ENCODE measurements at places on chromosomes 5 and 9. TPM values are rescaled to one million over a fixed set of nuclear protein-coding genes. Genes with fewer than 3 reads are reported as not detected.

- H3K4me3 ChIP-seq = no peak overlapping the region
- no peak for DNase-seq
- no peaks in the 10 kb centered on the region for H3K4me1 ChIP-seq
- H3K36me3 ChIP-seq = no peaks in the 10 kb centered on the region
- peaks cover 47% of the 10 kb centered on the region for H3K27me3 ChIP-seq
These were observed 100.5 kb downstream of the TMEM174 start for GRCh38 chr5:73273379-73274050.

DNA sequence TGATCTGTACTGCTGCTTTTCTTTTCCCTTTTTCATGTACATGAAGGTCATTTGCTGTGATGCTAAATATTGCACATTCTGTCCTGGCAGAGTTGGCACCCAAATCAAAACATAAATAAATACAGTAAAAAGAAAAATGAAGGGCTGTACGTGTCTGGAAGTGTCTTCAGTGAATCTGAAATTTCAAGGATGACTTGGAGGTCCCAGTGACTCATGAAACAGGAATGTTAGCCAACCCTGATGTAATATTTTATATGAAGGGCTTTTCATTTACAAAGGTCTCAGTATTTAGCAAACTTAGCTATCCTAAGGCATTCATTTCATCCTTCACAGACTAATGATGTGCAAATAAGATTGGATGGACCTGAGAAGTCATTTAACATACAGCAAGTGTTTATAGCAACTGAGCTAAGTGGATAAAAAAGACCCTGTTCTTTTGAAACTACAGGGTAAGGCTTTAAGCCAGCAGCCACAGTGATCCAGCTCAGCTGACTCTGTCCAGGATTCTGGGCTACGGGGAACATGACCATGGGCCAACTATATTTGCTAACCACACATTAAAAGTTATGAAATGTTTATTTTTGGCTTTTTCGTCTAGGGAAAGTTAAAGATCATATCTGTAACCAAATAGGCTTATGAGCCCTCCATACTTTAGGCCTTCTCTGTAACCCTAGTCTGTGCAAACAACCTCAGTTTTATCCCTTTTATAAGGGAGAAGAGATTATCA, 104.0 kb upstream of the DMRTA1 start:
- H3K27ac ChIP-seq = no peak overlapping the region
- no peak for DNase-seq
- no peaks in the 10 kb centered on the region for H3K4me1 ChIP-seq
- no peaks in the 10 kb centered on the region for H3K27me3 ChIP-seq
- no peak overlapping the region for H3K4me3 ChIP-seq

GRCh38 chr9:130780865-130781504, 54.1 kb upstream of the ABL1 start:
- H3K4me3 ChIP-seq = no peak overlapping the region
- H3K4me1 ChIP-seq = peaks cover 33% of the 10 kb centered on the region
- H3K36me3 ChIP-seq = no peaks in the 10 kb centered on the region
- peak; percentile 55 for DNase-seq

- H3K36me3 ChIP-seq = no peaks in the 10 kb centered on the region
- no peak overlapping the region for H3K4me3 ChIP-seq
- no peak overlapping the region for H3K27ac ChIP-seq
These were observed 15.7 kb upstream of the FNIP1 start for GRCh38 chr5:131812371-131813160.

GRCh38 chr5:53900677-53901076, 340.2 kb downstream of the NDUFS4 start:
- no peak overlapping the region for H3K4me3 ChIP-seq
- DNase-seq = no peak
- H3K27me3 ChIP-seq = no peaks in the 10 kb centered on the region
- no peaks in the 10 kb centered on the region for H3K4me1 ChIP-seq

- H3K4me3 ChIP-seq = no peak overlapping the region
- DNase-seq = no peak
- no peaks in the 10 kb centered on the region for H3K36me3 ChIP-seq
- H3K4me1 ChIP-seq = no peaks in the 10 kb centered on the region
These were observed 755.3 kb downstream of the TLE1 start for GRCh38 chr9:80934095-80934494.

GRCh38 chr9:112315331-112316257, 17.8 kb downstream of the PTBP3 start:
- no peak overlapping the region for H3K27ac ChIP-seq
- no peak for DNase-seq
- no peaks in the 10 kb centered on the region for H3K27me3 ChIP-seq

GRCh38 chr9:78368236-78368635, 71.3 kb downstream of the PSAT1 start:
- no peak overlapping the region for H3K4me3 ChIP-seq
- H3K27ac ChIP-seq = no peak overlapping the region
- H3K27me3 ChIP-seq = peaks cover 22% of the 10 kb centered on the region
- DNase-seq = no peak
- peaks cover 3% of the 10 kb centered on the region for H3K4me1 ChIP-seq
- no peaks in the 10 kb centered on the region for H3K36me3 ChIP-seq

- no peaks in the 10 kb centered on the region for H3K36me3 ChIP-seq
- H3K4me3 ChIP-seq = no peak overlapping the region
- no peak overlapping the region for H3K27ac ChIP-seq
- no peaks in the 10 kb centered on the region for H3K4me1 ChIP-seq
- no peak for DNase-seq
These were observed 108.4 kb downstream of the ALDH1A1 start for GRCh38 chr9:72844440-72844768.

- H3K4me1 ChIP-seq = peaks cover 26% of the 10 kb centered on the region
- H3K27ac ChIP-seq = no peak overlapping the region
- H3K36me3 ChIP-seq = no peaks in the 10 kb centered on the region
- no peak for DNase-seq
- H3K27me3 ChIP-seq = no peaks in the 10 kb centered on the region
These were observed 110.7 kb downstream of the RPS23 start for GRCh38 chr5:82167372-82167935.

DNA sequence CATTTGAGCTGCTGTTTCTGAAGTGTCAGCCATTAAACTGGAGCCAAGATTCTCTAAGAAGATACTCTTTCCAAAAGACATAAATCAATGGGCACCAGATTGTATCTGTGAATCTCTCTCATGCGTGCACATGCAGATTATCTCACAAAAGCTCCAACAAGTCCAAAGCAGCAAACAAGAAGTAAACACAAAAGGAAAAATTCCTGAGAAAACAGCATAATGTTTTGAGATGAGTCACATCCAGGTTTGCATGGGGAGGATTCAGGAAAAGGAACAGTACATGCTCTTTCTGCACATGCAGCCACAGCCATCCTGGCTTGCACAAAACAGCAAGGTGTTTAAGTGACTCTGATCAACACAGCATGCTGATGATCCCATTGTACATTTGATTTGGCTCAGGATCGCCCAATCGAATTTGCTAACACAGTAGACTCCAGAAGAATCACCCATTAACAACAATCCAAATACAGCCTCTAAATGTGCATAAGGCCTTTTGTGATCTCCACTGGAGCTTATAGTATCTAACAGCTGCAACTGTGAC, 143.1 kb downstream of the ELAVL2 start:
- H3K36me3 ChIP-seq = no peaks in the 10 kb centered on the region
- H3K4me1 ChIP-seq = no peaks in the 10 kb centered on the region
- H3K27ac ChIP-seq = no peak overlapping the region
- no peak for DNase-seq

DNA sequence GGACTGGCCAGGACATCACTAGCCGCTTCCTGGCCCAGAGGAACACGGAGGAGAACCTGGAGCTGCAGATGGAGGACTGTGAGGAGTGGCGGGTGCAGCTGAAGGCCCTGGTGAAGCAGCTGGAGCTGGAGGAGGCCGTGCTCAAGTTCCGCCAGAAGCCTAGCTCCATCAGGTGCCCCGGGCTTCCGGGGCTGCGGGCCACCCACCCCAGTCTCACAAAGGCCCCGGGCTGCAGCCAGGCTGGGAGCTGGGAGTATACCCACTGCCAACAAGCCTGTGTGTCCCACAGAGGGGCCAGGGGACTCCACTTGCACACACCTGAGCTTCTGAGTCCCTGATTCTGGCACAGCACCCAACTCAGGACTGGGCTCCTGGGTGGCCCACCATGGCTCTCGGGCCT, 1.7 kb upstream of the RABL6 start:
- DNase-seq = no peak
- H3K27me3 ChIP-seq = peaks cover 15% of the 10 kb centered on the region
- no peak overlapping the region for H3K27ac ChIP-seq

- H3K27me3 ChIP-seq = no peaks in the 10 kb centered on the region
- H3K36me3 ChIP-seq = no peaks in the 10 kb centered on the region
- H3K4me1 ChIP-seq = no peaks in the 10 kb centered on the region
- H3K4me3 ChIP-seq = no peak overlapping the region
- no peak for DNase-seq
- H3K27ac ChIP-seq = no peak overlapping the region
These were observed 339.2 kb downstream of the PRR16 start for GRCh38 chr5:120803282-120803681.

- peak overlapping the region; percentile 29 for H3K27ac ChIP-seq
- no peak overlapping the region for H3K4me3 ChIP-seq
- DNase-seq = no peak
- H3K4me1 ChIP-seq = peaks cover 16% of the 10 kb centered on the region
- no peaks in the 10 kb centered on the region for H3K27me3 ChIP-seq
These were observed 17.8 kb downstream of the NUDT2 start for GRCh38 chr9:34346873-34347799.

DNA sequence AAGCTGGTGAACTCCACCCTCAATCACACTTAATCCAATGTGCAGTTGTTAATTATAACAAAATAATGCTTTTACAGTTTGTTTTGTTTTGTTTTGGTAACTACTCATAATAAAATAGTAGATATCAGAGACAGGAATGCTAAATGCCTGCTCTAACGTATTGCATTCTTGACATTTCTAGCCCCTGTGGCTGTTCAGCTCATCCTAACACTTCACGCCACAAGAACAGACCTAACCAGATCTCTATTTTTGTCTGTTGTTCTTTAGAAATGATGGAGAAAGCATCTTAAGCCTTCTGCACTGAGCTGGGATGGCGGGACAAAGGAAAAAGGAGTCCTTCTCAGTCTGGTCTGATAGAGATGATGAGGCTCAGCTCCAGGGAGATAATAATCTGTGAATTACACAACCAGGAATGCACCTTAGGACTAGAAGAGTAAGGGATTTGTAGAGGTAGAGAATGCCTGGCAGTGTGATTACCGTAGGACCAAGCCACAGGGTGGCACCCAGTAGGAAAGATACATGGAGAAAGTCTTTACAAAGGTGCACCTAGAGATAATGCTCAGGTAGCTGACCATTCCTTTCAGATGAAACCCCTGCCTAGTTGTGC, 628.8 kb downstream of the PDE4D start:
- no peaks in the 10 kb centered on the region for H3K27me3 ChIP-seq
- peak overlapping the region; percentile 73 for H3K27ac ChIP-seq
- no peak for DNase-seq
- no peak overlapping the region for H3K4me3 ChIP-seq

GRCh38 chr9:71383308-71383940, 262.0 kb upstream of the TRPM3 start:
- H3K27me3 ChIP-seq = no peaks in the 10 kb centered on the region
- no peak overlapping the region for H3K27ac ChIP-seq
- H3K4me3 ChIP-seq = no peak overlapping the region
- no peaks in the 10 kb centered on the region for H3K4me1 ChIP-seq
- H3K36me3 ChIP-seq = no peaks in the 10 kb centered on the region

DNA sequence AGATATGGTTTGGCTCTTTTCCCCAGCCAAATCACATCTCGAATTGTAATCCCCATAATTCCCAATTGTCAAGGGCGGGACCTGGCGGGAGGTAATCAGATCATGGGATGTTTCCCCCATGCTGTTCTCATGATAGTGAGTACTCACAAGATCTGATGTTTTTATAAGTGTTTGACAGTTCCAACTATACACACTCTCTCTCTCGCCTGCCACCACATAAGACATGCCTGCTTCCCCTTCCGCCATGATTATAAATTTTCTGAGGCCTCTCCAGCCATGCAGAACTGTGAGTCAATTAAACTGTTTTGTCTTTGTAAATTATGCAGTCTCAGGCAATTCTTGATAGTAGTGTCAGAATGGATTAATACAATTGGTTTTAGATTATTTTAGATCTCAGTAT, 475.7 kb upstream of the CYLC2 start:
- no peaks in the 10 kb centered on the region for H3K4me1 ChIP-seq
- H3K36me3 ChIP-seq = no peaks in the 10 kb centered on the region
- H3K27ac ChIP-seq = no peak overlapping the region
- DNase-seq = no peak

GRCh38 chr9:92724528-92725265, 39.9 kb downstream of the BICD2 start:
- H3K4me3 ChIP-seq = no peak overlapping the region
- H3K27me3 ChIP-seq = no peaks in the 10 kb centered on the region
- H3K4me1 ChIP-seq = no peaks in the 10 kb centered on the region
- no peak for DNase-seq
- H3K36me3 ChIP-seq = no peaks in the 10 kb centered on the region
- H3K27ac ChIP-seq = no peak overlapping the region

- no peak overlapping the region for H3K27ac ChIP-seq
- no peak for DNase-seq
- H3K36me3 ChIP-seq = no peaks in the 10 kb centered on the region
- no peak overlapping the region for H3K4me3 ChIP-seq
These were observed 20.3 kb downstream of the CTSL start for GRCh38 chr9:87746186-87746585.

GRCh38 chr9:80030801-80031200, 459.0 kb downstream of the TLE4 start:
- no peak overlapping the region for H3K4me3 ChIP-seq
- no peaks in the 10 kb centered on the region for H3K4me1 ChIP-seq
- H3K36me3 ChIP-seq = no peaks in the 10 kb centered on the region
- H3K27ac ChIP-seq = no peak overlapping the region
- no peak for DNase-seq
- H3K27me3 ChIP-seq = no peaks in the 10 kb centered on the region

- H3K36me3 ChIP-seq = no peaks in the 10 kb centered on the region
- H3K4me1 ChIP-seq = no peaks in the 10 kb centered on the region
- no peak for DNase-seq
These were observed 32.6 kb downstream of the HEXB start for GRCh38 chr5:74717596-74717995.

DNA sequence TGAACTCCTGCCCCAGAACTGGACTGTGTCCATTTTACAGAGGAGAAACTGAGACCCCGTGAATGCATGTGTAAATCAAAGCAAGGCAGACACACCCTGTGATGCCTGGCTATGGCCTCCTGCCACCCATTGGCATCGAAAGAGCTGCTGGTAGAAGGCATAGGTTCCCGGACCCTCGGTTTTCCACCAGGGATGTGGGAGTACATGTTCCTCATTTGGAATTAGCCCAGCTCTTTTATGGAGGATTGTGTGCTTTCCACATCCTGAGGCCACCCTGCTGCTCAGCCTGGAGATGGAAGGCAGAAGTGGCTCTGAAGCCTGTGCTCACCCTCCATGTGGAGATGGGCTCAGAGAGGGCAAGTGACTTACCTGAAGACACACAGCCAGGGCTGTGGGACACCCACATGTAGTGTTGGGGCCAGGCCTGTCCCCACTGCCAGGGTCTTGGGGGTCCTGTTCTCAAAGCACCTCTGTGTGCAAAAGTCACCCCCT, 2.8 kb downstream of the SUSD3 start:
- peak overlapping the region; percentile 30 for H3K27ac ChIP-seq
- H3K36me3 ChIP-seq = no peaks in the 10 kb centered on the region
- no peak for DNase-seq
- no peak overlapping the region for H3K4me3 ChIP-seq

GRCh38 chr5:68255305-68256120, 40.0 kb downstream of the PIK3R1 start:
- DNase-seq = no peak
- no peaks in the 10 kb centered on the region for H3K27me3 ChIP-seq
- H3K4me1 ChIP-seq = peaks cover 31% of the 10 kb centered on the region

GRCh38 chr9:126069400-126069955, 257.2 kb upstream of the MVB12B start:
- H3K27ac ChIP-seq = no peak overlapping the region
- DNase-seq = no peak
- H3K27me3 ChIP-seq = no peaks in the 10 kb centered on the region
- H3K4me1 ChIP-seq = no peaks in the 10 kb centered on the region

WDR31 gene
- 0.60 TPM for total RNA-seq

ORM2 gene
- not detected for total RNA-seq

CATSPER3 gene
- not detected for total RNA-seq

MYMK gene
- total RNA-seq = not detected

TAF11L9 gene
- not detected for total RNA-seq

Data from transverse colon (tissue), 4 donors.